ENCODE measurements at places on chromosomes 2 and 18.

- DNase-seq, result no peak
These were observed 105.0 kb downstream of the SMC6 start for GRCh38 chr2:17648581-17648980.

DNA sequence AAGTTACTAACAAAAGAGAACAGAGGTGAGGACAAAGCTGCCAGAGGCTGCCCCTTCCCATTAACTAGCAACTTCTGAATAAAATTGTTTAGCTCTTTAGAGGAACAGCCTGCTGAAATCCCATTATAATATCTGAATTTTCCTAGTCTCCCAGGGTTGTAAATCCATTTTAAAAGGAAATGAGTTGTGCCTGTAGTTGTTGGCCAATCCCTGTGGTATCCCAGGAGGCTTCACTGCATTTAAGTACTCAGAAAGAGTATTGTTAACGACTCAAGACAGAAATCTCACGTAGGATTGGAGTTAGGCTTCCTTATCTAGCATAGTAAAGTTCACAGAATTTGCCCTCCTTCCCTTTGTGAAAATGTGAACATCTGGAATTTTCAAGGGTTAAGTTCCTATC is 8.9 kb downstream of the LAPTM4A start:
- DNase-seq, result no peak

GRCh38 chr2:80299661-80300060 is 4.9 kb downstream of the LRRTM1 start:
- no peak for DNase-seq

- DNase-seq, result no peak
These were observed 50.0 kb downstream of the NAB1 start for GRCh38 chr2:190698895-190699294.

DNA sequence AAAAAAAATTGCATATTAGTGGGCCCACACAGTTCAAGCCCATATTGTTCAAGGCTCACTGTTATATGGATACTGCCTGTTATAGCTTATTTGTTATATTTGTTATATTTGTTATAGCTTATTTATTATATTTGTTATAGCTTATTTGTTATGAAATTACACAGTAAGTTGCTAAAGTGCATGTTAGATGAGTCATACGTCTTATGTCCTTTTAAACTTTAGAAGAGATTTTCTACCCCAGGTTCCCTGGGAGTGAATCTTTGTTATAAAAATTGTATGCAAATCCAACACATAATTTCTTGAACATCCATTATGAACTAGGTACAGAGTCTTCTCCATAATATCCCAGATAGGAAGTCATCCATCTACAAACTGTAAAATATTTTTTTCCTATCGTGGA is 22.1 kb downstream of the HTR2B start:
- no peak for DNase-seq

- no peak for DNase-seq
These were observed 117.4 kb downstream of the FMNL2 start for GRCh38 chr2:152452256-152452973.
